ENCODE measurements at places on chromosomes 6 and 20.

DNA sequence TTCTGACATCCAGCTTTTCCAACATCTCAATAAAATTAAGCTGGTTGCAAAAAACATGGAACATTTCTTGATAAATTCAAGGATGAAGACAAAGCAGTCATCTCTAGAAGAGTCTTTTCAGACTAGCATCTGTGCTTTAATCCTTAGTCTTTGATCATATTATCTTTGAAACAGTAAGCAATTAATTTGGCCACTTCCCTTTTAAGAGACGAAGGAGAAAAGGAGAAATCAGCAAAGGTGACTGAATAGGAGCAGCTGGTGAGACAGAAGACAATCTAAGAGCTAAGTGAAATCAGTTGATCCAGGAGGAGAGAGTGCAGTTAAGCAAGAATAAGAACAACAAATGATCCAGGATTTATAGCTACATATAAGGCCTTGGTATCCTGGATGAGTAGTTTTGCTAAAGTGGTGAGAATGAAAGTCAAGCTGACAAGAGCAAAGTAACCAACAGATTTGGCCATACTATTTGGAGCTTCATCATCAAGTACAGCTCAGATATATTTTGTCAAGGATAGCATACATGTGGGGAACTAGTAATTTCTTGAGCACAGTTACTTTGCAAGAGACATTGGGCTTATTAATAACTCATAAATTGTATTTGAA is 215.5 kb downstream of the ADGB start:
- DNase-seq: no peak

- no peak for DNase-seq
These were observed 51.6 kb upstream of the TAB2 start for GRCh38 chr6:149265945-149266344.

GRCh38 chr6:142761756-142762155 is 183.2 kb downstream of the HIVEP2 start:
- DNase-seq: no peak

GRCh38 chr6:112946051-112946450 is 598.9 kb downstream of the RFPL4B start:
- no peak for DNase-seq

GRCh38 chr20:52484438-52484837 is 292.9 kb upstream of the ZFP64 start:
- no peak for DNase-seq

DNA sequence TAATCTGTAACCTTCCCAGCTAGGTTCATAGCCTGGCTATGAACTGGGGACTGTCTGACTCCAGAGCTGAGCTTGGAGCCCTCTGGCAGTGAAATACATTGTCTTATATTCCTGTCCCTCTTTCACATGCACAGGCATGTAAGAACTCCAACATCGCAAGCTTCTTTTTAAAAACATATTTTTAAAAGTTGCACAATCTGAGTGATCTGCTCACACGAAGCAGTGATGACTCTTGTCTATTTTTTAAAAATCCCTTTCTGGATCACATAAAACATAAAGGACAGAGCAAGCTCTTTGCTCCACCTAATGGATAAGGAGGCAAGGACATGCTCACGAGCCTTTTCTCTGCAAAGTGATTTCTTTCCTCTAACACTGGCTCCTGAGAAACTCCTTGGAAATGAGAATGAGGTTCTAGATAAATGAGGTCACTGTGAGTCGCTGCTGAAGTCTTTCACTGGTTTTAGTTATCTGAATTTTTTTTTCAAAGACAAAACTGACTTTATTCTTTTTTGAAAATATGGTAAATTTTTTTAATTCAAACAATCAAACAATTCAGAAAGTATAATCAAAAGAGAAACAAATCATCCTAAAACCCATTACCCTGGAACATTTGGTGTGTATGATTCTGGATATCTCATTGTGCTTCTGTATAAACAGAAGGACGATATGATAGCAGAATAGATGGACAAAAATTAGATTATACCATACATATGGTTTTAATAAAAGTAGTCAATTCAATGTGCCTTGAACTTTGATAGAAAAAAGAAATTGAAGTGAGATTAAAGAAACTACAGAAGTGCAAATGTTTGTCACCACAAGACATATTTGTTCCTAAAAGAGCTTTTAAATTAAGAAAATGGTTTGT is 30.8 kb downstream of the IL20RA start:
- DNase-seq: no peak

DNA sequence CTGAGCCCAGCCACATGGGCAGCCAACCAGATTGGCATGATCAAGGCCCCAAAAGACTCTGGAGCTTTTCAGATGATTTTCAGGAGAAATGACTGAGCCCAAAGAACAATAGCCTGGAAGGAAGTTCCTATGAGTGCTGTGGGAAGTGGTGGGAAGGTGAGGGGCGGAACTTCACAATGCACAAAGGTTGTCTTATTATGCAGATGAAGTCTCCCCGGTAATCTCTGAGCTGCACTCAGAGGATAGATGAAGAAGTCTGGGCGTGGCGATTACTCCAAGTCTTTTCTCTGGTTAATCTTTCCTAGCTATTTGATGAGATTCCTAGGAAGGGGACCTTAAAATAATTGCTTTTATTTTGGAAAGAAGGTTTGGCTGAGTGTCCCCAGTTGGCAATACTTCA is 36.9 kb downstream of the LBP start:
- no peak for DNase-seq

- no peak for DNase-seq
These were observed 470.7 kb downstream of the HTR1B start for GRCh38 chr6:76992553-76992952.

- DNase-seq: no peak
These were observed 10.3 kb upstream of the DST start for GRCh38 chr6:56652994-56653393.
